ENCODE measurements at places on chromosomes 2 and 18.

DNA sequence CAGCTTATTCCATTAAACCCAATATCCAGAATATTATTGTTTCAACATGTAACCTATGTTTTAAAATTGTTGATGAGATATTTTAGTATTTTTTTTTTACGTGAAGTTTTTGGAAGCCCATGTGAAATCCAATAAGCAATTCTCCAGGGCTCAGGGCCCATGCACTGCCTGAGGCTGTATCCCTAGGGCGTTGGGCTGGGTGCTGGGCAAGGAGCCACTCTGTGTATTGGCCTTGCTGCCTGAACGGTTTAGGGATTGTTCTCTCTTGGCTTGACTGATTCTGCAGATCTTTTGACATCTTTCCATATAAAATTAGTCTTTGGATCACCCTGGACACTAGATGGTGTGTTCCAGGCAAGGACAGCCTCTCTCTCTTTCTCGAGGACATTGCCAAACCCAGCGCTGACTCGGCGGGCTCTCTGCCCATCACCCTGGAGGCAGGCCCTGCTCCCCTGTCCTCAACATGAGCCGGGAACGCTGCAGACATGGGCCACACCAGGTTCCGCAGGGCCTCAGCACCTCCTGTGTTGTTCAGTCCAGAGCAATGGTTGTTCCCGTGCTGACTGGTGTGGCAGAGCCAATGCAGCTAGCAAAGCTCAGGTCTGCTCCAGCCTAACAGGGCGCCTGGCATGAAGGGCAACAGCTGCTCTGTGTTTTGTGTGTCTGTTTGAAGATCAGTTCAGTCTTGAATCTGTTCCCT lies 163.0 kb downstream of the SEPTIN10 start:
- DNase-seq: no peak

GRCh38 chr18:25568986-25569385 lies 217.0 kb upstream of the ZNF521 start:
- no peak for DNase-seq

GRCh38 chr18:39455285-39455684 lies 1889.7 kb upstream of the CELF4 start:
- DNase-seq: no peak

GRCh38 chr2:128513116-128513960 lies 194.7 kb upstream of the HS6ST1 start:
- no peak for DNase-seq

DNA sequence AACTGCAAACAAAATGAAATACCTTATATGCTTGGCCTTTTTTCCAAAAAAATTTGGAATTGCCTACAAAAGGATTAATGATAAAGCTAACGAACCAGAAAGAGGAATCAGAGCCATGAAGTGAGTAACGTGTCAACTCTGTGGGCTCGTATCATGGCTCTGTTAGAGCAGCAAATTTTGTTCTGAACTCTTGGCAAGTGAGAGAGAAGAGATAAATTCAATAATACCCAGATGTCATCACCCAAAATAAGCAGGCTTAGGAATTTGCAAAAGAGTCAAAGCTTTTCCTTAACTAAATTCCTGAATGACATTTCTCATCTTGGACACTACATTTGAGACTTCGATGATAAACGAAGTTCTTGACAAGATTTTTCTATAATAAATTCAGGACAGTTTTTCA lies 4.4 kb downstream of the TXNDC2 start:
- DNase-seq: no peak

- no peak for DNase-seq
These were observed 34.3 kb upstream of the CD226 start for GRCh38 chr18:69981948-69982347.

DNA sequence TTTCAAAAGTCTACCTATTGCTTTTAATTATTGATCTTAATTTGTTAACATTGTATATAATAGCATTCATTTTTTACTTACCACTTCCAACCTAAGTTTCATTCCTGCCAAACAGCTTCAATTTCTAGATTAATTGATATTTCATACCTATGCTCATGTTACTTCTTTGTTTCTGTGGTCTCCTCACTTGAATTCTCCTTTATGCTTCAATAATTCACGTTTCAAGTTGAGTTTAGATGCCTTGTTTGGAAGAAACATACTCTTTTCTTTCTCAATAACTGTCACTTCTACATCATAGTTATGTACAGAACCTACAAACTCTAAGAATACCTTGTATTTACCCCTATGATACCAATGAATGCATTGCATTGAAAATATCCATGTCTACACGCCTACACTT lies 862.2 kb upstream of the LRATD1 start:
- no peak for DNase-seq

DNA sequence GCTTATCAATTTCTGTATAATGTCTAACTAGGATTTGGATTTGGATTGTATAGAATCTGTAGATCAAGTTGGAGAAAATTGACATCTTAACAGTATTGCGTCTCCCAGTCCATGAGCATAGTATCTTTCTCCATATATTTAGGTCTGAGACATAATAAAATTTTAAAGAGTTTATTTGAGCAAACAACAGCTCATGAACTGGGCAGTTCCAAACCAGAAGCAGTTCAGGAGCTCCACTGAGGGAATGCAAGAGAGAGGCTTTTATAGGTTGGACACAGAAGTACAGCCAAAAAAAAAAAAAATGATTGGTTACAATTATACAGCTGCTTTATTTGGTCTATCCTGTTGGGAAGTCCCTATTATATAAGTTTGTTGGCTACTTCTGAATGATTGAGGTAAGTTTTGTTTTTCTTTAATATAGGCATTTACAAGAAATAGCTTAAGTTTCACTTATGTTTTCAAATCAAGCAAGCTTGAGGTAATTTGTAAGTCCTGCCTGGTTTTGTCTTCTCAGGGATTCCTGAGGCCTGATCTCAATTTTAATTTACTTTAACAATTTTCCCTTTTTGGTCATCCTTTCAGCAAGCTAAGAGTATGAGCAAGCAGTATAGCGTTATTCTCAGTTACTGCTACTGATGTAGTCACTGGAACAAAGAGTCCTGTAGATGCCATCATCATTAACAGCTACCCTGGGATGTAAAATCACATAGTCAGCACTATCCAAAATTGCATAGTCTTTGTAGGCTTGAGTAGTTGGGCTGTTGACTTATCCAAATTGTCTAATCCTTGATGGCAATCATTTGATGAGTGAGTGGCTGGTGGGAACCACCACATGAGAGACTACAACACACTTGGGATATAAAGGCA lies 27.5 kb upstream of the RUFY4 start:
- DNase-seq: no peak

- no peak for DNase-seq
These were observed 321.4 kb downstream of the IRS1 start for GRCh38 chr2:226478109-226478809.

GRCh38 chr2:216754812-216755211 lies 59.5 kb upstream of the IGFBP5 start:
- DNase-seq: no peak

- DNase-seq: no peak
These were observed 227.1 kb downstream of the ARHGAP15 start for GRCh38 chr2:143356336-143356735.

- DNase-seq: no peak
These were observed 74.5 kb downstream of the USP40 start for GRCh38 chr2:233492078-233492477.

GRCh38 chr2:38702413-38702812 lies 36.5 kb downstream of the GALM start:
- no peak for DNase-seq

GRCh38 chr2:44100351-44100750 lies 68.3 kb upstream of the PPM1B start:
- no peak for DNase-seq

- DNase-seq: no peak
These were observed 105.1 kb upstream of the SLC38A11 start for GRCh38 chr2:165060411-165060810.

GRCh38 chr2:151103551-151103950 lies 158.1 kb downstream of the RBM43 start:
- DNase-seq: no peak

GRCh38 chr18:72871091-72871490 lies 3.3 kb upstream of the NETO1 start:
- no peak for DNase-seq

DNA sequence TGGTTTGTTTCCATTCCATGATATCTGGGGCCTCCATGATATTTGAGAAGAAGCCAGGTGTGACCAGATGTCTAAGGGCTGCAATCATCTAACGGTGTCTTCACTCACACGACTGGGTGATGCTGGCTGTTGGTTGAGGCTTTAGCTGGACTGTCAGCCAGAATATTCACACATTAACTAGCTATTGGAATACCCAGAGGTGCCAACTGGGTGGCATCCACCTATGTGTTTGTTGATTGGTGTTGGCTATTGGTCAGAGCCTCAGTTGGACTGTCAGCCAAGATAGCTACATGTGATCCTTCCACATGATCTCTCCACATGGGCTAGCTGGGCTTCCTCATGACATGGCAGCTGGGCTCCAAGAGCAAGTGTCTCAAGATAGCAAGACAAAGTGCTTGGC lies 117.4 kb downstream of the CDCA7 start:
- no peak for DNase-seq

DNA sequence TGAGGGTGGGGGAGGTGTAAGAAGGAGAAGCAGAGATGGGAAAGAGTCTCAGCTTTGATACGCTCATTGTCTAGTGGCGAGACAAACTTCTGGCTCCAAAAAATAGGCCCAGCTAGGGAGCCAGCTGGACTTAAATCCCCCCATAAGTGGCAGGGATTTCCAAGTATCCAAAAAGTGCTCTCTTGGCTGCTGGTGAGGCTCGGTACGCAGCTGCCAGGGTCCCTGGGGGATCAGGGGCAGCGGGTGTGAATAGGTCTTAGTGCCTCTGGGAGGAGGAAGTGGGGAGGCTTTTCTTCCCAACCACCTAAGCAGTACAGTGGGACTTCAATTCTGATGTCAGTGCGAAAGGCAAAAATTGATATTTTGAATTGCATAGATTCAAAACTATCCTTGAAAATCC lies 73.5 kb downstream of the ALK start:
- DNase-seq: no peak

DNA sequence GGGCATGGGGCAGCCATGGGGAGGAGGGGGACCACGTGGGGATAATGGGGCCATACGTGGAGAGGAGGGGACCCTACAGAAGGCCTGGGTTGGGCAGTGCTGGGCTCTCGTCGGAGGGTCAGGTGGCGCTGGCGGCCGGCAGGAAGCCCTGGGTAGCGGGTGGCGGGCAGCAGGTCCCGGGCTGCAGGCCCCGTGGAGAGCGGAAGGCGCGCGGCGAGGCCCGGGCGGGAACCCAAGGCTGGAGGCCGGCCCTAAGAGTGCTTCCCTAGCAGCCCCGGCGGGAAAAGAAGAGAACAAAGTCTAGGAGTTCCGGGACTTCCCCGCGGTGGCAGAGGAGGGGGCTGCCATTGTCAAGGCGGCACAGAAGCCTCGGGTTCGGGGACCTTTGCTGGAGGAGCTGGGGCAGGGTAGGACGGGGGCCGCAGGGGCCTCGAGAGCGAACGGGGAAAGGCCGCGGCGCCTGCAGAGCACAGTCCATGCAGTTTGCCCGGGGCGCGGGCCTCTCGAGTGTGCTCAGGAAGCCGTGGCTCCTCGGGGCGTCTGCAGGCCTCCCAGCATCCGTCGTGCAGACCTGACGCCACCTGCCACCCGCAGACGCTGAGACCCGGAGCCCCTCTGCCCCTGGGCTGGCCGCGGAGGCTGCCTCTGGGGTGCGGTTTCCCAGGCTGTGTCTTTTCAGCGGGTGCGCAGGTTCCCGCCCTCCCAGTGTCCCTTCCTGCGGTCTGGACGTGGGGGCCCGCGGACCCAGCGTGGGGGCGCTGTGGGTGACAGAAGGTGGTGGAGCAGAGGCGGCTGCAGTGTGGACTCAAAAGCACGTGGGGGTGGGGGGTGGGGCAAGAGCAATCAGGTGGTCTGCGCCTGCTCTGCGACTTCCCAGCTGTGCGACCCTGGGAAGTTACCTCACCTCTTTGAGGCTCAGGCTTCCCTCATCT lies 19.4 kb upstream of the NCL start:
- DNase-seq: no peak

GRCh38 chr18:65938592-65939372 lies 188.0 kb downstream of the CDH7 start:
- DNase-seq: peak; percentile 26

DNA sequence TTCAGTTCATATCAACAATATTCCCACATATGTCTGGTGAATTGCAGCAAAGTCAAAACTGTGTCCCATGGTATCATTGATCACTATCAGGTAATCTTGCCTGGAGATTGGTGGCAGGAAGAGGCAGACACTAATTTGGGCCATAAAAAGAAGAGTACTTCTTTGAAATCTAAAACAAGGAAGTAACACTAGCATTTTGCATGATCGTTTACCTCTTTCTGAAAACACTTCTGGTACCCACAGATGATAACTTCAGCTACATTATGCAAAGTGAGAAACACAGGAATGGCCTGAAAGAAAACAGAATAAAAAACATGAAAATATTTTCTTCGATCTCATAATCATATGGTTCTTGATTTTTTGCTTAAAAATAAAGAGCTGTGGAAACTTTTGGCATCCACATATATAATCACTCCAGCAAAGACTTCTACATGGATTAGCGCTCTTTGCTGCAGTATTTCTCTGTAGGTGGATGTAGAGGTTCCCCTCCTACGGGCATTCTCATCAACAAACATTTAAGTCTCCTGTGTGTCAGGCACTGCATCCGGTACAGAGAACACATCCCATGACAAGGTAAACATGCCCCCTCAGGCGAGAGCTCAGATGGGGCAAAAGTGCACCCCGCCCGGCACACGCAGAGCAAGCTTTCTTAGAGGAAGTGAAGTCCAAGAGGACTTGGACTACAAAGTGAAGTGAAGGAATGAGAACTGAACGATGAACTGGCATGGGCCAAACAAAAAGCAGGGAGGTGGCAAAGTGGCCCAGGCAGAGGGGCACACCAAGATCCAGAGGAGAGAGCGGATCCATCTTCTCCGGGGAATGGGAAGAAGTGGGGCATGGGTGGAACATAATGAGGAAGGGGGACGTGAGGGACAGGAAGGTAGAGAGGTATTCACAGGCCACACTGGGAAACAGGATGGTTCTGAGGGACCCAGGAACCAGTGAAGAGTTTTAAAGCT lies 68.0 kb upstream of the RIOK3 start:
- DNase-seq: no peak

GRCh38 chr2:68108120-68108519 lies 45.3 kb upstream of the C1D start:
- no peak for DNase-seq

GRCh38 chr2:8506746-8507145 lies 175.1 kb upstream of the ID2 start:
- DNase-seq: no peak

DNA sequence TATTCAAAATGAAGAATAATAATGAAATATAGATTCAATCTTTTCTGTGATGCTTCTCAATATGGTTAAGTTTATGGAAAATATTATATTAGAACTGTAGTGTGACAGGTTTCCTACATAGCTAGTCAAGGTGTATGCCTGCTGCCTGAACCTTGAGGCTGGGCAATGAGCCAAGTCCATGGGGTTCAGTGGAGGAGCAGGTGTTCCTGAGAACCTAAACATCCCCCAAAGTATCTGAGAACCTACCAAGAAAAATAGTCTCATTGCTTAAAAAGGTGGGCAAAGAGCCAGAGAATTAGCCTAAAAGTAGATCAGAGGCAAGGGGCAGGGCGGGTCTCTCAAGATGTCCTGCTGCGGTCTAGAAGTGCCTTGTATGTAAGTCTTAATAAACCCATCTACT lies 185.9 kb upstream of the SPHKAP start:
- DNase-seq: peak; percentile 69

Measured in NCI-H1105 (cell line).